ENCODE measurements at places on chromosomes 6 and 20.
A peak's percentile ranks its signal among the peaks of the same experiment; 100 is the strongest.

- no peak for DNase-seq
Observed at GRCh38 chr20:20814685-20815084, 102.2 kb upstream of the RALGAPA2 start.

GRCh38 chr6:82573254-82573972 lies 209.8 kb downstream of the TPBG start:
- DNase-seq: no peak

GRCh38 chr6:168132531-168133167 lies 53.6 kb upstream of the FRMD1 start:
- peak; percentile 33 for DNase-seq

- no peak for DNase-seq
Observed at GRCh38 chr6:167685654-167686053, 141.1 kb upstream of the AFDN start.

GRCh38 chr6:21750575-21750974 lies 157.0 kb downstream of the SOX4 start:
- no peak for DNase-seq

- DNase-seq: no peak
Observed at GRCh38 chr20:58852543-58853271, at the start of gene GNAS. Gene GNAS, plus strand, starts transcription at chr20:58852716.
